ENCODE measurements at places on chromosomes 1 and 21.

DNA sequence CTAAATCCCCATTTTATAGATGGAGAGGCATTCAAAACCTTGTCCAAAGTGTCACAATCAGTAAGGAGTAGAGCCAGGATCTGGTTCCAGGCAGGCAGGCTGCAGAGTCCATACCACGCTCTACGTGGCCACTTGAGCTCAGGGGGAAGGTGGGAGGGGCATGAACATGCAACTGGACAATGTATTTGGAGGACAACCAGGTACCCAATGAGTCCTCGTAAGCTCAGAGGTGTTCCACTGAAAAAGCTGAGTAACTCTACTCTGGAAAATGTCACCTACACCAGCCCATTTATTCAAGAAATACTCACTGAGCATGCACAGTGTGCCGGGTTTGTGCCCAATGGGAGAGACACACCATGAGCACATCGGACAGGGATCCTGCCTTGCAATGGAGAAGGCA is 11.2 kb upstream of the GUCA2B start:
- no peak for DNase-seq

- no peak for DNase-seq
Measured at GRCh38 chr1:210361665-210362064, 33.0 kb downstream of the HHAT start.

DNA sequence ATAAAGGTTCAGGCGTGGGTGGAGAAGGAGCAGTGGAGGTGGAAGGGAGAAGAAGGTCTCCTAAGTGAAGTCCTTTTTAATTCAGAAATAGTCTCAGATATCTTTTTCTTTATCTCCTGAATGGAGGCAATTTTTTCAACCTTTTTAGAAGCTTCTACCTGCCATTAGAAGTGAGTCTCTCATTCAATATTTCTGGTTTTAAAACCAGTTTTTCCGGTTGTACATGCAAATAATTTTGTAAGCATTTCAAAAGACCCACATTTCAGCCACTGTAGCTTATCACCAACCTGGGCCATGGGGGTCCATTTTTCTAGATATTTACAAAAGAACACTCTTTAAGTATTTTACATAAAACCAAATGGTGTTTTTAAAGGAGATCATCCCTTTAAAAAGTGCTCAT is 1280.2 kb downstream of the NCAM2 start:
- DNase-seq, result no peak

DNA sequence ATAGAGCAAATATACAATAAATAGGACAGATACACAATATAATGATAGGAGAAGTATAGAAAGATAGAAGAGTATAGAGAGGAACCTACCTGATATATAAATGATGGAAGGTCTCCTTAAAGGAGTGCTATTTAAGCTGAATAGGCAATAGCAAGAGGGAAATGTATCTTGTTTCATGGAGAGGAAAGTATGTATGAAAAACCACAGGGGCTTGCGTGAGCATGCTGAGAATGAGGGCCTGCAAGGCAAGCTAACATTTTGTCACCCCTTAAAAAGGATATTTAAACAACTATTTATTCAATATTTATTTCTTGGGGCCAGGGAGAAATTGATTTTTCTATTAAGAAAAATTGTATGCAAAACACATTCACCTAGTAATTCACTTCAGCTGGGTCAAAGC is 150.9 kb upstream of the ZRANB2 start:
- no peak for DNase-seq

DNA sequence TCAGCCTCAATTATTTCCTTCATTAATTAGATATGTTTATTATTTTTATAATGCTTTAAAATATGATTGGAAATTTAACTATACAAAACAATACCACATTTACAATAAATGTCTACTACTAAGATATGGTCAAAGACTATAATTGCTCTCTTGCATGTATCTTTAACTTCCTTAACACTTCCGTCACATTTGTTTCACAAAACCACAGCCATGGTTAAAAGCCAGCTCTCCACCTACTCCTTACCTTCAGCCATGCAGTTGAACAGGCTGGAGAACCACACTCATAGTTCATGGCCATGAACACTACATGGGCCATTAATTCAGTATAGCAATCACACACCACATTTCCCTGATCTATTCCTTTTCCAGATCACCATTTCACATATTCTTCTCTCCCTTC is 72.2 kb downstream of the NME7 start:
- DNase-seq, result no peak

DNA sequence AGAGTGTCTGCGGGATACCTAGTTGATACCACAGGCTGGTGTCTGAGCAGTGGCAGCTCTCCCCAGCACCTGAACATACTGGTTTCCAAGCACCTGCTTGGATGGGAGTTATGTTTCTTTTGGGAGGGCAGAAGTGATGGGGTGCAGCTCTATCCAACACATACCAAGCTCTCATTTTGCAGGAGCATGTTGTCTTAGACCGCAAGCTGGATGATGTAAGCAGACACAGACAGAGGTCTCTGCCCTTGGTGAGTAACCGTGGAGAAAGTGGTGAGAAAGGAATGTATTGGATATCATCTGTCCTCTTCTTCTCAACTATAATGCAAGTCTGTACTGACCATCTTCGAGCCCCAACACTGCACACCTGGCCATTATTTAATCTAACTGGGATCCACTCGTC is 37.4 kb downstream of the ZNF496 start:
- DNase-seq, result no peak

DNA sequence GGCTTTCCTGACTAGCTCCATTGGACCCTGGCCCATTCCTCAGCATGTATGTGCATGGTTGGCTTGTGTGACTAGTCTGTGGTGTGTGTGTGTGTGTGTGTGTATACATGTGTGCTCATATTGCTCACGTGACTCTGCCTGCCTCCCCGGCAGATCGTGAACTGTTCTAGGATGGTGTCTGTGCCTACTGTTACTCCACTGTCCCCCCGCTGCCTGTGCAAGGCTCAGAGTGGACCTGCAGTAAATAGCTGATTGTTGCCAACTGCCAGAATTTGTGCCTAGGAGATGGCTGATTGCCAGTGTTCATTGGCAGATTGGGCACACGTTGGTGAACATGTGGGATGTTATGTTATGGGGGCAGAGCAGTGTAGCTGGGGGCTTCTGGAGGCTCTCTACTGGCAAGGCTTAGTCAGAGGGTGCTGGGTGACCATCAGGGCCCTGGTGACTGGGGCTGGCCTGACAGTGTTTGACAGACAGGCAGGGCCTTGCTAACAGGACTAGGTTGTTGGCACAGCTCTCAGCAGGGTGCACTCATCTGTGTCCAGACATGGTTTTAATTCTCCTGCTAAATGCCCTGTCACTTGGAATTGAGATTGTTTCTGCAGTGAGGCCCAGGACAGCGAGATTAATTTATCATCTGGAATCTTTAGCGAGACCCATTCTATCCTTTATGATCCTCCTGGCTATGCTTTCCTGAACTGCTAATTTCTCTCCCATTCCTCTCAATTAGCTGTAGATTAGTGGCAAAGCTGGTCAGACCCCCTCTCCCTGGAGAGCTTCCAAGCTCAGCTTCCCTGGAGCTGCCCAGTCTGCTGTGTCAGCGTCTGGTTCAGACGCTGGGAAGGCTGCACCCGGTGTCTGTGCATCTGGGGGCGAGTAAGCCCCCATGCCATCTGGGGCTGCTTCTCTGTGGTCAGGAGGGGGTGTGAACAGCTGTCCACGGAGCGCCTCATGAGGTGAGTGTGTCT is 20.8 kb downstream of the SLC6A17 start:
- DNase-seq, result no peak

GRCh38 chr1:8415526-8416278 is 97.8 kb downstream of the SLC45A1 start:
- DNase-seq, result no peak

- DNase-seq, result no peak
Measured at GRCh38 chr21:31536138-31536537, 123.4 kb upstream of the SOD1 start.

- DNase-seq, result no peak
Measured at GRCh38 chr1:89847191-89847729, 26.4 kb downstream of the LRRC8D start.

- DNase-seq, result no peak
Measured at GRCh38 chr1:234474375-234474774, 4.6 kb downstream of the TARBP1 start.

DNA sequence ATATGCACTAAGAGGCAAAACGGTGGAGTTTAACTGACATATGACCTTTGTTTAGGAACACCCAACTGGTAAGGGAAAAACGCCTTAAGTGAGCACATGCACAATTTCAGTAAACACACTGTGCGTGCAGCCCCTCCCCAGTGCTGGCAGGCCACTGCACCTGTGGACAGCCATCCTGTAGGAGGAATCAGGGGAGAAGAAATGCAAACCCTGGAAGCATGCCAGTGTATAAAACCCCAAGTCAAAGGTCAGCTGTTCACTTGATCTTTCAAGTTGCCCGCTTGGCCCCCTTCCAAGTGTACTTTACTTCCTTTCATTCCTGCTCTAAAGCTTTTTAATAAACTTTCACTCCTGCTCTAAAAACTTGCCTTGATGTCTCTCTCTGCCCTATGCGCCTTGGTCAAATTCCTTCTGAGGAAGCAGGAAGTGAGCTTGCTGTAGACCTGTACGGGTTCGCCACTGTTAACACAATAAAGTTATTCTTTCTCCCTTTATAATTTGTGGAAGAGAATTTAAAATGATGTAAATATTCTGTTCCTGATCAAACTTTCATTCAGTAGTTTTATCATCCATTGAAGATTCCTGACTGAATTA is 31.8 kb downstream of the USP25 start:
- DNase-seq, result no peak

GRCh38 chr1:155529929-155530328 is 32.7 kb downstream of the ASH1L start:
- DNase-seq, result no peak

GRCh38 chr1:238964631-238965030 is 421.7 kb upstream of the CHRM3 start:
- no peak for DNase-seq

GRCh38 chr21:33402001-33402979 is 923 bp upstream of the IFNGR2 start:
- no peak for DNase-seq

GRCh38 chr1:86596224-86596623 is 49.3 kb downstream of the CLCA4 start:
- no peak for DNase-seq

DNA sequence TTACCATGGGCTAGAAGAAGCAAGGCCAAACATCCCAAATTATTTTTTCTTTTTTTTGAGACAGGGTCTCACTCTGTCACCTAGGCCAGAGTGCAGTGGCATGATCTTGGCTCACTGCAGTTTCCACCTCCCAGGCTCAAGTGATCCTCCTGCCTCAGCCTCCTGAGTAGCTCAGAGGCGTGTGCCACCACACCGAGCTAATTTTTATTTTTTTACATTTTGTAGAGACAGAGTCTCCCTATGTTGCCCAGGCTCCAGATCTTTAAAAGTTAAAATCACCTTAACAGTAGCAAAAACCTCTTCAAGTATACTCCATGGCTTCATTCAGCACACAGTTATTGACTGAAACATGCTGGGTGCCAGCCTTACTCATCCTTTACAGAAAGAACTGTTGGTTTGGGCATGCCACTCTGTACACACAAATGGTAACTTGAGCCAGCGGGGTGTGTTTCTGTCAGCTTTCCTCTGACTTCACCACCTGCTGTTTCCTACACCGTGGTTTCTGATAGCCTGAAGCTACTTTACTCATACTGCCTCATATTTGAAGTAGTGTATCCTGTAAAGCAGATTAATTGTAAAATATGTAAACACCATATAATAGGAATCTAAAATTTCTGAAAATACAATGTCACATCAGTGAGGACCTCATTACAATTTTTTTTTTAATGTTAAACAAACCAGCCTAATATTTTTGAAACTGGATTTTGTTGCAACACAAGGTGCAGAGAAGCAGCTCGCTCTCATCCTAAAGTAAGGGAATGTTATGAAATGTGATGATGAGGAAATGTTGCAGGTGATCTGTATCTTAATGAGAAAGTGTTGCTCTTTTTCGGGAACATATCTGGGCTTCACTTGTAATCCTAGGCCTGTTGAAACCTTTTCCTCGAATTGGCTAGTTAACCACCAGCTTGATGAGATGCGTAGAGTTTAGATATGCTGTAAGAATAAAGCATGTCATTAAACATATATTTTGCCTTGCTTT is 113.9 kb downstream of the ATP5PO start:
- DNase-seq, result no peak

DNA sequence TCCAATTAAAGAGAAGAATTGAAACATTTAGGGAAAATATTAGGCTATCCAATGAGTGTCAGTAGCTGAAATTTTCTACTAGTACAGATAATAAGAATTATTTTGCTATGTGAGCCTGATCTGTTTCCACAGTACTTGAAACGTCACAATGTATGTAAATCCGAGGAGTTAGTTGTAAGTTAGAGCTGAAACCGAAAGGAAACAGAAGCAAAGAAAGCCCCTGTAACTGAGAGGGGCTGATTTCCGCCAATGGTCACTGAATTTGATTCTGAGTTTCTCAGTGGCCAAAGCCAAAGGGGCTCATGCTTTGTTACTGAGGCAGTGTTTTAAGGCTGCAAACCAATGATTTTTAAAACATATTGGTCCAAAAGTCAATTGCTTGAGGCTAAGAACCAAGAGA is 168.3 kb upstream of the DUSP10 start:
- DNase-seq, result no peak
